ENCODE measurements at places on chromosomes 12 and 14.

DNA sequence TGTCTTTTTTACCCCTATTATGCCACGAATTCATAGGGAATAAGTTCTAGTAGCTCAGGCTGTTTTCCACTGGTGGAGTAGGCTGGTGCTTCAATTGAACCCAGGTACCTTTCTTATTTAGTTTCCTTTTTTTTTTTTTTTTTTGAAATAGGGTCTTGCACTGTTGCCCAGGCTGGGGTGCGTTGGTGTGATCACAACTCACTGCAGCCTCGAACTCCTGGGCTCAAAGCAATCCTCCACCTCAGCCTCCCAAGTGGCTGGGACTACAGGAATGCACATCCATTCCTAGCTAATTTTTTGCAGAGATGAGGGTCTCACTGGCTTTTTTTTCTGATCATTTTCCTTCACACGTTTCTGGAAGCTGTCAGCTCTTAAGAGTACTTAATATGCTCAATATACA, 2.7 kb downstream of the CREBL2 start:
- H3K27me3 ChIP-seq = no peaks in the 10 kb centered on the region
- no peak for DNase-seq
- H3K27ac ChIP-seq = no peak overlapping the region
- H3K36me3 ChIP-seq = no peaks in the 10 kb centered on the region
- no peaks in the 10 kb centered on the region for H3K4me1 ChIP-seq

DNA sequence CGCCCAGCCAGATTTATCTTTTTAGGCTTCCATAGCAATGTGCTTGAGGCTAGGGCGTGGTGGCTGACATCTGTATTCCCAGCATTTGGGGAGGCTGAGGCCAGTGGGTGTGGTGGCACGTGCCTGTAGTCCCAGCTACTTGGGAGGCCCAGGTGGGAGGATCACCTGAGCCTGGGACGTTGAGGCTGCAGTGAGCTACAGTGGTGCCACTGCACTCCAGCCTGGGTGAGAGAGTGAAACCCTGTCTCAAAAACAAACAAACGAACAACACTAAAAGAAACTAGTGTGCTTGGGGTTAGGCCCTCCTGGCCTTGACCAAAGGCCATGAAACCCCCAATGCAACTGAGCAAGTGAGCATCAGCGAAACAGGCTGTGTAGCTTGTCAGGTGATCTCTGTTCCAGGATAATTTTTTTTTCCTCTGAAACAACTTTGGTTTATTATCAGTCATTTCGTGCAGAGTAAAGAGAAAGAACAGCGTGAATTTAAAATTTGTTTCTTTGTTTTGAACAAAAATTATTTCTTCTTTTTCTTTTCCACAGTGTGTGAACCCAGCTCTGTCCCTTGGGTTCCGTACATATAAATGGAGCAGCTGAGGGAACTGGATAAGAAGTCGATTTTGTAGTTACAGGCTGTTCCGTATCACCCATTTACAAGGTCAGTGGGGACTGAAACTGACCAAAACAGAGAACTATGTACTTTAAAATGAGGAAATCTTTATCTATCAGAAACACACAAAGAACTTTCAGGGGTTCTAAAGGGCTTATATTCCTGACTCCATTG, 8.8 kb upstream of the TUBA1C start:
- no peak for DNase-seq
- no peak overlapping the region for H3K4me3 ChIP-seq
- H3K36me3 ChIP-seq = no peaks in the 10 kb centered on the region
- H3K27me3 ChIP-seq = no peaks in the 10 kb centered on the region

GRCh38 chr12:24455811-24456210, 493.1 kb downstream of the BCAT1 start:
- H3K4me1 ChIP-seq = no peaks in the 10 kb centered on the region
- H3K36me3 ChIP-seq = no peaks in the 10 kb centered on the region
- DNase-seq = no peak
- no peak overlapping the region for H3K4me3 ChIP-seq
- H3K27me3 ChIP-seq = no peaks in the 10 kb centered on the region

DNA sequence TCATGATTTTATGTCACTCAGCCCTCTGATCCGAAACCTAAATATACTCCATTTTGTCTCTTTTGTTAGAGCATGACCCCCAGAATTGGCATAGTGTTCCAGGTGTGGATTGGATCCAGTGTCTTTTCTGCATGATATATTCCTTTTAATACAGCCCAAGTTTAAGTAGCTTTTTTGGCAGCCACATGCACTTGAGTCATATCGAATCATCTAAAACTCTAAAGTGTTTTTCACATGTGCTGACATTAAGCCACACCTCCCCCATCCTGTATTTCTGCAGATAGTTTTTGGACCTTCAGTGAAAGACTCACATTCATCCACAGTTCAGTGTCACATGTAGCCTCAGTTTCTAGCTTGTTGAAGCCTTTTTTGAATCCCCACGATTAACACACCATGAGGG, 30.6 kb downstream of the BORCS5 start:
- peaks cover 2% of the 10 kb centered on the region for H3K36me3 ChIP-seq
- no peak overlapping the region for H3K4me3 ChIP-seq
- H3K4me1 ChIP-seq = peaks cover 5% of the 10 kb centered on the region
- no peak overlapping the region for H3K27ac ChIP-seq
- no peak for DNase-seq

DNA sequence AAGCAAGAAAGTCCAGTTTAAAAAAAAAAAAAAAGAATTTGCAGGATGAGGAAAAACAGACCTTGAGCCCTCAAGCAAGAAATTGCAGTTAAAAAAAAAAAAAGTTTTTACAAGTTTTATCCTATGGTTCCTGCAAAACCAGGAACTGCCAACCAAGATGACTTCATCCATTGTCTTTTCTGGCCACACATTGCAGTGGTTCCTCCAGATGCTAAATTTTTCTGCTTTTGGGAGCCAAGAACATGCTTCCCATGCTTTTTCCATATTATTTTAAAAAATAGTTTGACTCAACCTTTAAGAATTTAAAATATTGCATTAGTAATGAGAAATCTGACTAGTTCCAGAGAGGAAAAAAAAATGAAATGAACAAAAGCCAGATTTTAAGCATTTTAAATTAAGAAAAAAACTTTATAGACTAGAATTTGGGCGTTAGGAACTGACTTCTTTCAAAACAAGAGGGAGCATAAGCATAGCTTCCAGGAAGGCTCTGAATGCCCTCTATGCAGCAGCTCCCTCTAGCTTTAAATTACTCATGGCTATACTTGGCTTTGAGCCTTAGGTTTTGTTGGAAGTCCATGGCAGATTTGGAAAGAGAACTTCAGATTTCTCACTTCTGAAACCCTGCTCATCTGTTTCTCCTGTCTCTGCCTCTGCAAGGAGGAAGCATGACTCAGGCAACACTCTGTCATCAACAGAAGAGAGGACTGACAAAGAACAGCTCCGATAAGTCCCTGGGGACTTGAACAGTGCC, 124.5 kb downstream of the GPR65 start:
- no peak for DNase-seq
- no peak overlapping the region for H3K27ac ChIP-seq
- no peak overlapping the region for H3K4me3 ChIP-seq
- H3K4me1 ChIP-seq = no peaks in the 10 kb centered on the region

DNA sequence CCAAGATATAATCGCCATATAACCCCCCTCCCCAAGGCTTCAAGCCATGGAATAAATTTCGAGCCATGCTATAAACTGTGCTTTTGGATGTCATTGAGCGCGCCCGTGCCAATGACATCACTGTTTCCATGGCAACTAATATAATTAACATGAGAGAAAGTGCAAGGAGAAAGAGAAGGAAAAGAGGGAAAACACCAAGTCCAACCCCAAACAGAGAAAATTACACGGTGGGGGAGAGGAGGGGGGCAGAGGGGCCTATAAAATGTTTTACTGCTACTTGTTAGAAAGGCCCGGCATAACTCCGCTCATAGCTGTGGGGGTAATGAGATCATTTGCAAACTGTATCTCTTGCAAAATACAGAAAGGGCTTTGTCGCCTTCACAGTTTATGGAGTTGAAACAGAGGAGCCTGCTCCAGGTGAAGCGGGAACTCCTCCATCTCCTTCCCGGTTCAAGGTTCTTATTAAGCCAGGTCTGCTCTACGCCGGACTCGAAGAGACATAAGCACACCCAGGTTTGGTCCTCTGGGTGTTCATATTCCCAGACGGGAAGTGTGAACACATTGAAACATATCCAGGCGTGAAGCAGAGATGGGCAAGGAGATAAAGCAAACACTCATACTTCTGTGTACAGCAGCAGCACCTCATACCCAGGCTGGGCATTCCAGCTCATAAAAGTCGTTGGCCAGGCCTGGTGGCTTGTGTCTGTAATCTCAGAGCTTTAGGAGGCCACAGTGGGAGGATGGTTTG, 99.1 kb upstream of the MAP1LC3B2 start:
- H3K27ac ChIP-seq = no peak overlapping the region
- H3K4me3 ChIP-seq = no peak overlapping the region
- peaks cover 4% of the 10 kb centered on the region for H3K4me1 ChIP-seq
- no peak for DNase-seq
- H3K36me3 ChIP-seq = no peaks in the 10 kb centered on the region

GRCh38 chr14:73461478-73462047, 3.2 kb upstream of the NUMB start:
- H3K4me1 ChIP-seq = peaks cover 22% of the 10 kb centered on the region
- no peak for DNase-seq
- no peak overlapping the region for H3K27ac ChIP-seq
- no peaks in the 10 kb centered on the region for H3K36me3 ChIP-seq
- no peaks in the 10 kb centered on the region for H3K27me3 ChIP-seq
- H3K4me3 ChIP-seq = no peak overlapping the region

- DNase-seq = no peak
- no peaks in the 10 kb centered on the region for H3K27me3 ChIP-seq
- H3K4me1 ChIP-seq = no peaks in the 10 kb centered on the region
- no peak overlapping the region for H3K27ac ChIP-seq
- no peak overlapping the region for H3K4me3 ChIP-seq
Observed at GRCh38 chr12:85029456-85029855, 6.6 kb downstream of the TSPAN19 start.

DNA sequence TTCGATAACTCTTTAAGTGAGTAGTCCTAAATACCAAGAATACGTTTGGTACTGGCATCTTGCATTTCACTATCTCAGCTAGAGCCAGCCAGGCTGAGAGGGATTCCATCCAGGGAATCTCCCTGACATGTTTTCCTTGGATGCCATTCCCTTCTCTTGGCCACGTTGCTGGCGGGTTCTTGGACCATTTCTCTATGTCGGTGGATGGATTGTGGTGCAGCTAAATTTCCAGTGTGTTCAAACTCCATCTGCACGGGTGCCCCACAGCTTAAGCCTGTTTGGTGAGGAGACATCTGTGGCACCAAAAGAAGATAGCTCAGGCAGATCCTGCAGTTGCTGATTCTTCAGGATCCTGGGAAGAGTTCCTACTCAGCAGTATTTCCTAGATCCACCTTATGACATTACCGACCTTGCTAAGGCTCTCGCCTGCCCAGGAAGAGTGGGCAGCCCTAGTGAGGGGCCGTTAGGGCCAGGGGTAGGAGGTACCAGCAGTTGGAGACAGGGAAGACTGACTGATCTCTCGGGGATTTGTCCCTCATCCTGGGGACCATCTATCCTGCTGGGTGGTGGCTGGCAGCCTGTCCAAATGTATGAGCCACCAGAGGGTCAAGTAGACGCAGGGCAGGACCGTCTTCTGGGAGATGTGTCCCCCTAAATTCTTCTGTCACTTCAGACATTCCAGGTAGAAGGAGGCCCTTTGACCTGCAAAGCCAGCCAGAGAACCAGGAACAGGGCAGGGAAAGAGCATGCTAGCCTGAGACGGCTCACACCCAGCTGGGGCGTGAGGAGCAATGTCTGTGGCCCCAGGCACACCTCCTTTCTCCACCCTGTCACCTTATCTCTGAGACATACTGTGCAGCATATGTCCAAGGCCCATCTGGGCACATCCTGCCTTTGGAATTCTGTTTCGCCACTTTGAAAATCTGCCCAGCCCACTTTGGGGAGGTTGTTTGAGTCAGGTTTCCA, 72.6 kb upstream of the CAPRIN2 start:
- no peak overlapping the region for H3K27ac ChIP-seq
- H3K4me3 ChIP-seq = no peak overlapping the region
- DNase-seq = no peak
- no peaks in the 10 kb centered on the region for H3K27me3 ChIP-seq
- no peaks in the 10 kb centered on the region for H3K4me1 ChIP-seq

DNA sequence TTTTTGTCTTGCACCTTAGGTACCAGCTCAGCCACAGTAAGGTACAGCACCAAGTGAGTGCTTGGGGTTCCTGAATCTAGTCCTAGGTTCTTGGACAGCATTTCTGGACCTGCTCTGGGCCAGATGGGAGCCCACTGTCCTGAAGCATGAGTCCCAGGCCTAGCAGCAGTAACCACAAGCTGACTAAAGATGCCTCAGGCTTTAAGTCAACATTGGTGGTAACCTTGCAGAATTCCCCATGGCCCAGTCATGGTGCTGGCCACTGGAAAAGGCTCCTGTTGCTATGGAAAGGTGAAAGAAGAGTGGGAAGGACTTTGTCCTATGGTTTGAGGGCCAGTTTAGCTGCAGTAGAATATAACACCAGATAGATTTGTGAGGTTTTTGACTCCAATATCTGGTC, 86.9 kb upstream of the CLEC14A start:
- DNase-seq = no peak
- H3K27ac ChIP-seq = no peak overlapping the region
- no peaks in the 10 kb centered on the region for H3K27me3 ChIP-seq
- H3K4me3 ChIP-seq = no peak overlapping the region
- H3K4me1 ChIP-seq = no peaks in the 10 kb centered on the region

DNA sequence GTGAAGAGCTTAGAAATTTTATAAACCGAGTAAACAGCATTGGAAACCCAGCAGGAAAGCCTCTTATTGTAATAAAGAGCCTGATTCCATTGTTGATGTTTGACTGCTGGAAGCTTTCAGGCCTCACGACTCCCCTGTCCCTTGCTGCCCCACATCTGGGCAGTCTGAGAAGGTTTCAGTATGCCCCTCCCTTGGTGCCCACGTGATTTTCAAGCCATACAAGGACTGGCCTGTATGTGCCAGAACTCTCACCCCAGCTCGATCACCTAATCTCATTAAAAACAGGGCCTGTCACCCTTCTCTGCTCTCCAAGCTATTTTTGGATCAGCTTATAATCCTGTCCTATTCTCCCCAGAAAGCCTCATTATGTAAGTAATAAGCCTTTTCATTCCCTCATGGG, 7.5 kb upstream of the PYROXD1 start:
- H3K27me3 ChIP-seq = no peaks in the 10 kb centered on the region
- H3K4me1 ChIP-seq = no peaks in the 10 kb centered on the region
- DNase-seq = no peak

DNA sequence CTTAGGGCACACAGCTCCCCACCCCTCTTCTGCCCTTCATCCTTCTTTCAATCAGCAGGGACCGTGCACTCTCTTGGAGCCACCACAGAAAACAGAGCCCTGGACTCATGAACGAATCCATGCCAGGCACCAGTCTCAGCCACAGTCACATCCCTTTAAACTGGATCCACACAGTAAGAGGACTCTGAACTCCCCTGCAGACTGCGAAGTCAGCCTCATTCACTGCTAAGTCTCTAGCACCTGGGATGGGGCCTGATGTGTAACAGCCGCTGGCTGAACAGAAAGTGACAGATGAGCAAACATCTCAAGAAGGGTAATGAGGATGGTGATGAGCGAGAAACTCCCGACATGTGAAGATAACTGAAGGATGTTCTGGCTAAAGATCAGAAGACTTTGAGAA, 45.8 kb upstream of the IQSEC3 start:
- no peak for DNase-seq
- no peak overlapping the region for H3K4me3 ChIP-seq
- no peak overlapping the region for H3K27ac ChIP-seq
- H3K36me3 ChIP-seq = peaks cover 5% of the 10 kb centered on the region

GRCh38 chr12:113285679-113286610, 49.0 kb downstream of the SLC8B1 start:
- no peaks in the 10 kb centered on the region for H3K4me1 ChIP-seq
- no peaks in the 10 kb centered on the region for H3K27me3 ChIP-seq
- peaks cover 20% of the 10 kb centered on the region for H3K36me3 ChIP-seq
- no peak for DNase-seq

GRCh38 chr14:74380172-74380571, 31.9 kb downstream of the VRTN start:
- H3K4me1 ChIP-seq = no peaks in the 10 kb centered on the region
- H3K4me3 ChIP-seq = no peak overlapping the region
- H3K27me3 ChIP-seq = no peaks in the 10 kb centered on the region
- no peak overlapping the region for H3K27ac ChIP-seq
